ENCODE measurements at places on chromosomes 12 and 14.

GRCh38 chr12:58801986-58802385 lies 118.3 kb downstream of the LRIG3 start:
- no peak for DNase-seq

DNA sequence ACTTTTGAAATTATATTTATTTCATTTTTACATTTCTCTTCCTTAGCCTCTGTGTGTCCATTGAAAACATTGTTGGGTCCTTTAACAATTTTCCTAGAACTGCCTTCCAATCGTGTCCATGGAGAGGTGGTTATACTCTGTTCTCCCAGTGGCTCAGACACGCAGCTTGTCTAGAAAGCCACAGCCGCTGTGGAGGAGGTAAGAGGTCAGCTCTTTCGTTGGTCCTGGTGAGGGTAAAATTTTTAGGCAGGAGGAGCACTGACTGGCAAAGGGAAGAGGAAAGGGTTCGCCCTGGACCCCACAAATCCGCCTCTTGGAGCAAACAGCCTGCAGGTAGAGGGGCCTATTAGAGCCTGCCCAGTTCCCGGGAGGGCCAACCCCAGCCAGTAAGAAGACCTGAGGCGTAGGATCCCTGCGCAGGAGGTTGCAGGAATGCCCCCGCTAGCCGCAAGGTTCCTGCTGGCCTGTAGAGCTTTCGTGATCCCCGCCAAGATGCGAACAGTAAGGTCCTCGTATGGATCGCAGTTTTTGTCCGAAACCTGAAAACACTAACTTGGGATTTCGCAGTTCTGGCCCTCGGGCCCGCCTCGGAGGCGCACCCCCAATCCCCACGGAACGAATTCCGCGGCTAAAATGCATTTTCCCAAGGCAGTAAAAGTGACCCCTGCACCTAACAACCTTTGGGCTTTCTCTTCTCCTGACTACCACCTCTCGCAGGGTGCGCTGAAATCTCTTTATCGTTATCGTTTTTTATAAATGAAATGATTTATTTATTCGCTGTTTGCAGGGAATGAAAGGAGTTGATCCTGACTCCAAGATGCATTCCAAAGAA lies 7.5 kb upstream of the PAX9 start:
- DNase-seq: no peak

DNA sequence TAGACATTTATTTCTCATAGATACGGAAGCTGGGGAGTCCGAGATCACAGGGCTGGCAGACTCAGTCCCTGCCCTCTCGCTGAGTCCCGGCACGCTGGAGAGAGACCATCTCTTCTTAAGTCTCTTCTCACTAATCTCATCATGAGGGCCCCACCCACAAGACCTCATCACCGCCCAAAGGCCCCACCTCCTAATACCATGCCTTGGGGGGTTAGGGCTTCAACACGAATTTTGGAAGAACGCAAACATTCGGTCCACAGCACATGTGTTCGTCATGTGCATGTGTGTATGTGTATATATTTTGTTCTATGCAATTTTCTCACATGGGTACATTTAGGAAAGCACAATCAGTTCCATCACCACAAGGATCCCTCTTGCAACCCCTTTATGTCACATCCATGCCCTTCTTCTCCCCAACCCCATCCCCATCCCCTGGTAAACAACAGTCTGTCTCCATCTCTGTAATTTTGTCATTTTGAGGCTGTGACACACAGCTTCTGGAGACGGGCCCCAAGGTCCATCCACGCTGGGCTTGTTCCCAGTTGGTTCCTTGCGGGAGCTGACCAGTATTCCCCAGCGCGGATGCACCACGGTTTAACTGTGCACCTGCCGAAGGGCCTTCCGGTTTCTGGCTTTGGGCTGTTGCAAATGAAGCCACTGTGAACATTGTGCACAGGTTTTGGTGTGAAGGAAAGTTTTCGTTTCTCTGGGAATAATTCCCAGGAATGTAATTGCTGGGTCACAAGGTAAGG lies 317.5 kb upstream of the DIO3 start:
- no peak for DNase-seq

GRCh38 chr12:27434673-27435565 lies 11.6 kb upstream of the SMCO2 start:
- peak; percentile 10 for DNase-seq

DNA sequence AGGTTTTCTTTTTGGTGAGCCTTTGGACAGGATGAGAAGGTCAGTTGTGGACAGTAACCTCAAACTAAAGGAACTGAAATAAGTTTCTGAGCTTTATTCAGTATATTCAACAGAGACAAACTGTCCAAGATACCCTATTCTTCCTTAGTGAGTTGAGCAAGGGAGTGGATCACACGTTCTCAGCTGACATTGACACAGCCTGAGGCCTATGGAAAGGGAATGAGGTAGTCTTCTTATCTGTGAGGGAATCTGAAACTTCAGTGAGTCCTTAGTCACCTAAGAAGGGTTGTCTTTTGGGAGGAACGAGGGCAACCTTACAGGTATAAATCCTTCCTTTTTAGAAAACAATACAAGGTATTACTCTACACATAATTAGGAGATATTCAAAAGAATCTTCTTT lies 5.0 kb upstream of the NUBPL start:
- no peak for DNase-seq

DNA sequence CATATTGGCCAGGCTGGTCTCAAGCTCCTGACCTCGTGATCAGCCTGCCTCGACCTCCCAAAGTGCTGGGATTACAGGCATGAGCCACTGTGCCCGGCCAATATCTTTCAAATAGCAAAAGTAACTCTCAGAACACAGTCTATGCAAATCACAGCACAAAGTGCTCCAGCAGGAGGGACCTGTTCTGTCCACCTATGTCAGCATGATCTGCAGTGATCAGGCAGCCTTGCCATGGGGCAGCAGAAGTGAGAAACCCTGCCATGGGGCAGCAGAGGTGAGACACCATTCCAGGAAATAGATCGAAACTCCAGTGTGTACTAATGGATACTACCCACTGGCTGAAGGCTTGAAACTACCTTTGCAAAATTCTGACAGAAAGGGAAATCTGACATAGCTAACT lies 78.5 kb upstream of the EIF5 start:
- DNase-seq: no peak

DNA sequence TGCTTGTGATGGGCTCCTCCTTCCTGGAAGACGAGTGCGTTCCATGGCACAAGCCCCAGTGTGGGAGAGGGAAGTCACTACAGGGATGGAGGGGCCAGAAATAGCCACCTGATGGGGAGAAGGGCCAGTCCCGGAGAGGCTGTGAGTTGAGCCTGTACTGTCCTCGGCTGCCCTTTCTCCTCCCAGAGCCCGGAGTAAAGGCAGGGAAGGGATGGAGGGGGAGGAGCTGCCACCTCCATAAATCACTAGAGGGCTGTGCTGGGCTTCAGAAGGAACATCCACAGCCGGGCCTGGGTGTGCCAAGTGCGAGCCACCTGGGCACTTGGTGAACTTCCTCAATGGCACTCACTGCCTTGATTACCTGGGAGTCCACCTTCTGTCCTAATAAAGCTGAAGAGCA lies 110.1 kb downstream of the RBM19 start:
- no peak for DNase-seq

DNA sequence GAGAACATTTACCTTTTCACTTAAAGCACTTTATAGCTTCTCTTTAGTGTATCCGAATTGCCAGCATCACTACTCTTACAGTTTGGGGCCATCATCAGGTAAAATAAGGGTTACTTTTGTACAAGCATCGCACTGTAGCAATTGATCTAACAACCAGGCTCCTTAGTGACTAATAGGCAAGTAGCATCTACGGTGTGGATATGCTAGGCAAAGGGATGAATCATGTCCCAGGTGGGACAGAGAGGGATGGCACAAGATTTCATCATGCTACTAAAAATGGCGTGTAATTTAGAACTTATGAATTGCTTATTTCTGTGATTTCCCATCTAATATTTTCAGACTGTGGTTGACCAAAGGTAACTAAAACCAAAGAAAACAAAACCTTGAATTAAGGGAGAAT lies 582.3 kb downstream of the KCNH5 start:
- DNase-seq: no peak

DNA sequence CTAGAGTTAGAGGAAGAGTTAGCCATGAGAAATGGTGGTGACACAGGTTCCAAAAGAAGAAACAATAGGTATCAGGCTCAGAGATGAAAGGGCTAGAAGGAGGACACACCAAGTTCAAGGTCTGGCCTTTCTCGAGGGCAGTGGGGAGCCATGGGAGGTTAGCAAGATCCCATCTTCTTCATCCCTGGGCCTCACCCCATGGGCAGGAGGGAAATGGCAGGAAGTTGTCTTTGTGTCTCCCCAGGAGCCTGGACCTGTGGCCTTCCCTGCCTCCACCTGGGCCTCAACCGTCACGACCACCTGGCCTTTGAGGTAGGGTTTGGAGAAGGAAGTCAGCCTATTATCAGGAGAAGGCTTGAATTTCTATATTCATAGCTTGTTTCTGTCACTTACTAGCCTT lies 5.8 kb upstream of the AQP2 start:
- DNase-seq: no peak

DNA sequence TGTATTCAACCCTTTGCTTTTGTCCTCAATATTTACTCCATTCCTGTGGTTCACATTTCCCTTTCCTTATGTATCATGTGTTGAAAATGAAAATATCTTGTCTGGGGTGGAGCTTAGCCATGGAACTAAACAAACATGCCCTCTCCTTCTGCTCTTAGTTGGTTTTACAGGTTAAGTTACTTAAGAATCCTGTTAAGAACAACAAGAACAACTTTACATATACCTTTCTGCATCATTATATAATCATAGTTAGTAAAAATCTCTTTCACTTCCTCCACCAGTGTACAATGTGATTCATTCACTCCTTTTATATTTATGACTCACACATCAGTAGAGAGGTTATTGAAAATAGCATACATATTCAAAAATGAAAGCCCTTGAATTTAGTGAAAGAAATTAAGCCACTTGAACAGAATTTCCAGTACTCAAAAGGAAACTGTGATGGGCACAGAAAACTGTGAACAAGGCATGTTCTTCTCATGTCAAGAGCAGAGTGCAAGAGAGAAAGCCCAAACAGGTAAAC lies 307.7 kb downstream of the CCDC91 start:
- DNase-seq: no peak

DNA sequence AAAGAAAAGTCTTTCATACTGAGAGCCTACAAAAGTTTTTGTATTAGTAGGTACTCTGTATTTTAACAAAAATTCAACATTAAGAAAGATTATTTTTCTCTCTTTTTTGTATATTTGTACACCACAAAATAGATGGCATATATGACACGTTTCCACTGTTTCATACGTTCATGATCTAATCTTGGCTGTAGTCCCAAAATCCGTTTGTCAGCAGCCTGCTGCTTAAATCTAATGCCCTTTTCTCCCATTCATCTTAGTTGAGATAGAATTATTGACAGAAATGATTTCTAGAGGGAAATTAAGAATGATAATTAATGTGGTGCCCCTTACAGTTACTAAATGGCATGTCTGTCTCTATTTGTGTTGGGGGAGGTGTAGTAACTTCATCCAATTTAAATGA lies 140.7 kb upstream of the NOVA1 start:
- no peak for DNase-seq

DNA sequence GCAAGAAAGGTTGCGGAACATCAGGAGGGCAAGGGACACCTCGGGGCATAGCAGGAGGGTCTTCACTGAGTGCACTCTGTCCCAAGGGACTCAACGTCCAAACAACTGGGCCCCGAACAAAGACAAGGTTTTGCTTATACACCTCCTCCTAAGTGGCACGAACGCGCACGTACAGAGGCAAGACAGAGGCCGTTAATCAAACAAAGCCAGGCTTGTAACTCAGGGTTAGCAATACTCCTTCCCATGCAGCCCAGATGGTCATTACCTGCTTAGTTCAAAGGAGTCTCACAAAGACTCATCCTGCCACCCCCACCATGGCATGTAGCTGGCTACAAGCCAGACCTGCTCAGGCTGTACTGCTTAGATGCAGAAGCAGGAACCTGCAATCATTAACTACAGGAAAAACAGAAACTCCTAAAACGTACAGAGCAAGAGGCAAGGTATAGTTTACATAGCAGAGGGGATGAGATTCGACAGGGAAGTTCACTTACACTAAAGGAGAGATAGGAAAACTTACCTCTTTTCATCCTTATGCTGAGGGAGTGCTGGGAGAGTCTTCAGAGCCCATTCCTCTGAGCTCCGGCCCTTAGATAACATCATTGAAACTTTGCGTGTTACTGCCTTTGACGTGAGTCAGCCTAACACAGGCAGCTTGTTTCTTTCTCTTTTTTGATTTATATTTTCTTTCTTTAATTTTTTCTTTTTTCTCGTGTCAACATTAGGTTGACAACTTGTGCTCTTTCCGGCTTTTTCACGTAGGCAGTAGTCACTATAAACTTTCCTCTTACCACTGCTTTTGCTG lies 1319.1 kb downstream of the TMEM121 start:
- DNase-seq: no peak

GRCh38 chr12:96493106-96493505 lies 3.7 kb downstream of the CFAP54 start:
- DNase-seq: no peak

- DNase-seq: peak; percentile 81
Measured at GRCh38 chr12:124993626-124994436, at the start of gene BRI3BP. BRI3BP (plus strand) TSS chr12:124993645; CDS start chr12:124993791, 146 bp downstream.

DNA sequence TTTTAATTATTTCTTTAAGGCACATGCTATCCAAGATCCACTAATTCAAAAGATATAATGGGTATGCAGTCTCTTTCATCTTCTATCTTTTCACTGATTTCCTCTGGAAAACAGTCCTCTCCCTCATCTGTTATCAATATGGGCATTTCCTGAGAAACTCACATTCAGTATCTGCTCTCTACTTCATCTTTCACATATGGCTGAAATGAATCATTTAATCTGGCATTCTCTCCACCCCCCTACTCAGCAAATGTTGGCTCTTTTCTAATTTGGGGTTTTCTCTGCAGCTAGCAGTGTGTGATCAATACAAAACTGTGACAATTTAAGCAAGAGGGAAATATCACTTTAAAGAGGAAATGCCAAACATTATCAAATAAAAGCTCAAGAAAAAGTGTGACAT lies 157.1 kb upstream of the TMTC1 start:
- no peak for DNase-seq

- DNase-seq: no peak
Measured at GRCh38 chr12:31322801-31323207, 3.1 kb downstream of the SINHCAF start.

GRCh38 chr12:52125476-52125900 lies 46.0 kb downstream of the SMIM41 start:
- no peak for DNase-seq

GRCh38 chr14:59439256-59439965 lies 25.8 kb downstream of the GPR135 start:
- DNase-seq: no peak

- DNase-seq: no peak
Measured at GRCh38 chr14:101873076-101873825, 91.1 kb upstream of the DYNC1H1 start.

All from RPMI8226 (cell line).